ENCODE measurements at places on chromosomes 4 and X. TPM values are rescaled to one million over a fixed set of nuclear protein-coding genes. Genes with fewer than 3 reads are reported as not detected.

- H3K4me3 ChIP-seq = no peak overlapping the region
- DNase-seq = no peak
- no peak overlapping the region for H3K27ac ChIP-seq
- no peaks in the 10 kb centered on the region for H3K36me3 ChIP-seq
Observed at GRCh38 chr4:115648786-115649185, 535.4 kb upstream of the NDST4 start.

- H3K36me3 ChIP-seq = no peaks in the 10 kb centered on the region
- H3K4me1 ChIP-seq = no peaks in the 10 kb centered on the region
- H3K4me3 ChIP-seq = no peak overlapping the region
Observed at GRCh38 chr4:141210168-141210567, 10.5 kb upstream of the ZNF330 start.

The GLRA3 gene
- polyA plus RNA-seq = not detected

DNA sequence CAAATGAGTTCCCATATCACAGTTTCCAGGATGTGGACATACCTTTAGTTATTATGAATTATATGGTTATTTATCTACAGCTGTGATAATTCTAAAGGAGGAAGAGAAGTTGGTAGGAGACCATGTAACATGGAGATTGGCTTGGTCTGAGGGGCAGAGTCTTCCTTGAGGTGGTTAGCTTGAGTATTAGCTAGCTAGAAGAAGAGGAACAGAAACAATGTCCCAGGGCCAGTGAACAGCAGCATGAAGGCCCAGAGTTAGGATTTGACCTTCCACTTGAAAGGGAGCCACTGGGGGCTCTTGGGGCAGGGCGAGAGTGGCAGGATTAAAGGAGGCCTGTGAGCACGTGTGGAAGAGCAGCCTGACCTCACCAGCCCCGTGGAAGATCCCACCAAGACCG, 5.6 kb upstream of the JAKMIP1 start:
- no peak overlapping the region for H3K27ac ChIP-seq
- H3K27me3 ChIP-seq = peaks cover 5% of the 10 kb centered on the region
- no peak for DNase-seq
- peaks cover 11% of the 10 kb centered on the region for H3K4me1 ChIP-seq
- no peaks in the 10 kb centered on the region for H3K36me3 ChIP-seq

GRCh38 chrX:85223359-85223758, 20.2 kb downstream of the SATL1 start:
- H3K36me3 ChIP-seq = no peaks in the 10 kb centered on the region
- no peaks in the 10 kb centered on the region for H3K4me1 ChIP-seq
- no peak overlapping the region for H3K27ac ChIP-seq
- no peak overlapping the region for H3K4me3 ChIP-seq

The MAP3K15 gene
- not detected for polyA plus RNA-seq

The DDIT4L gene
- polyA plus RNA-seq = not detected

GRCh38 chrX:1449823-1450149, 2.9 kb downstream of the ASMTL start:
- peak overlapping the region; percentile 41 for H3K4me3 ChIP-seq
- H3K27me3 ChIP-seq = peaks cover 29% of the 10 kb centered on the region
- peak overlapping the region; percentile 54 for H3K27ac ChIP-seq
- no peak for DNase-seq
- H3K4me1 ChIP-seq = peaks cover 40% of the 10 kb centered on the region
- H3K36me3 ChIP-seq = peaks cover 23% of the 10 kb centered on the region

DNA sequence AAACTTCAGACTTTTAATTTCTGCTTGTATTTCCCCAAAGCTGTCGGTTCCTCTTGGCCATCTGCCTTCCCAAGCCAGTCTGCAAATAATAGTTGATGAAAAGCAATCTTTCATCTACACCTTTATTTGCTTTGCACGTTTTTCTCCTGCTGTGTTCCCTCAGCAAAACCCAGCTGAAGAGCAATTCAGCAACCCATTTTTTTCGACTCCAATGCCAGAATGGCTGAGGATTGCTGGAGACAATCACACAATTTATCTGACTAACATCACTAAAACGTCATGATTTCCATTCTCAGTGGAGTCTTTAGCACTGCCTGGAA, 94.3 kb downstream of the GPRIN3 start:
- no peaks in the 10 kb centered on the region for H3K4me1 ChIP-seq
- no peak overlapping the region for H3K4me3 ChIP-seq
- no peaks in the 10 kb centered on the region for H3K36me3 ChIP-seq
- no peak overlapping the region for H3K27ac ChIP-seq
- DNase-seq = no peak

DNA sequence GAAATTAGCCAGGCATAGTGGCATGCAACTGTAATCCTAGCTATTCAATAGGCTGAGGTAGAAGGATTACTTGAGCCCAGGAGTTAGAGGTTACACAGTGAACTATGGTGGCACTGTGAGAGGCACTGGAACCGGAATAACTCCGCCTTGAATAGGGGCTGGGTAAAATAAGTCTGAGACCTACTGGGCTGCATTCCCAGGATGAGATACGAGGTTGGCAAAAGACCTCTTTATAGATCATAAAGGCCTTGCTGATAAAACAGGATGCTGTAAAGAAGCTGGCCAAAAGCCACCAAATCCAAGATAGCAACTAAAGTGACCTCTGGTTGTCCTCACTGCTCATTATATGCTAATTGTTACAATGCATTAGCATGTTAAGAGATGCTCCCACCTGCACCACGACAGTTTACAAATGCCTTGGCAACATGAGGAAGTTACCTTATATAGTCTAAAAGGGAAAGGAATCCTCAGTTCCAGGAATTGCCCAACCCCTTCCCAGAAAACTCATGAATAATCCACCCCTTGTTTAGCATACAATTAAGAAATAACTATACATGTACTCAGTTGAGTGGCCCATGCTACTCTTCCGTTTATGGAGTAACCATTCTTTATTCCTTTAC, 88.6 kb downstream of the CENPC start:
- DNase-seq = no peak
- H3K4me3 ChIP-seq = no peak overlapping the region
- peaks cover 1% of the 10 kb centered on the region for H3K4me1 ChIP-seq
- H3K27me3 ChIP-seq = no peaks in the 10 kb centered on the region

GRCh38 chr4:151438154-151438553, 29.2 kb downstream of the FHIP1A start:
- H3K27ac ChIP-seq = no peak overlapping the region
- no peak for DNase-seq
- no peaks in the 10 kb centered on the region for H3K4me1 ChIP-seq
- no peaks in the 10 kb centered on the region for H3K27me3 ChIP-seq
- no peaks in the 10 kb centered on the region for H3K36me3 ChIP-seq
- H3K4me3 ChIP-seq = no peak overlapping the region

The ADGRL3 gene
- not detected for polyA plus RNA-seq

Measured in immature natural killer cell (primary cell).